Liver (tissue), 10 donors: ENCODE measurements at places on chromosomes 11 and 22. TPM values are rescaled to one million over a fixed set of nuclear protein-coding genes. Genes with fewer than 3 reads are reported as not detected.
A peak's percentile ranks its signal among the peaks of the same experiment; 100 is the strongest.

DNA sequence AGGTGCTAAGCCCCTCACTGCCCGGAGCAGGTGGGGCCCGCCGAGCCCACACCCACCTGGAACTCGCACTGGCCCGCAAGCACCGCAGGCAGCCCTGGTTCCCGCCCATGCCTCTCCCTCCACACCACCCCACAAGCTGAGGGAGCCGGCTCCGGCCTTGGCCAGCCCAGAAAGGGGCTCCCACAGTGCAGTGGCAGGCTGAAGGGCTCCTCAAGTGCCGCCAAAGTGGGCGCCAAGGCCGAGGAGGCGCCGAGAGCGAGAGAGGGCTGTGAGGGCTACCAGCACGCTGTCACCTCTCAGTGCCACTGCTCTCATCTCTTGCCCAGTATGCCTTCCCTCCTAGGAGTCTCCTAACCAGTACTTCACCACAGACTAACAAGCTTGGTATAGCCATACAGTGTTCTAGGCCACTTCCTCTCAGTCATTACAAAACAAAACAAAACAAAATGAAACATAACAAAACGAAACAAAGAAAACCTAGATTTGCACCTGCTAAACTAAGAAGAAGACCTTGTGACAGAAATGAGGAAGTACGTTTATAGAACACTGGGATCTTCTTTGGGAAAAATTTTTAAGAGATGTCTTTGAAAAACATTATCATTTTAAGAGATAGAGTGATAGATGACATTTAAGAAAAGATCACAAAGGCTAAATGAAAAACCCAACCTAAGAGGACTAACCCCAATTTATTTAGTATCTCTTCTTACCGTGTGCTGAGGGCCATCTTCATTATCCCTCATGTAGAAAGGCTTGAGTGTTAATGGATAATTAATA is 47.7 kb upstream of the GAB2 start:
- DNase-seq, result no peak

DNA sequence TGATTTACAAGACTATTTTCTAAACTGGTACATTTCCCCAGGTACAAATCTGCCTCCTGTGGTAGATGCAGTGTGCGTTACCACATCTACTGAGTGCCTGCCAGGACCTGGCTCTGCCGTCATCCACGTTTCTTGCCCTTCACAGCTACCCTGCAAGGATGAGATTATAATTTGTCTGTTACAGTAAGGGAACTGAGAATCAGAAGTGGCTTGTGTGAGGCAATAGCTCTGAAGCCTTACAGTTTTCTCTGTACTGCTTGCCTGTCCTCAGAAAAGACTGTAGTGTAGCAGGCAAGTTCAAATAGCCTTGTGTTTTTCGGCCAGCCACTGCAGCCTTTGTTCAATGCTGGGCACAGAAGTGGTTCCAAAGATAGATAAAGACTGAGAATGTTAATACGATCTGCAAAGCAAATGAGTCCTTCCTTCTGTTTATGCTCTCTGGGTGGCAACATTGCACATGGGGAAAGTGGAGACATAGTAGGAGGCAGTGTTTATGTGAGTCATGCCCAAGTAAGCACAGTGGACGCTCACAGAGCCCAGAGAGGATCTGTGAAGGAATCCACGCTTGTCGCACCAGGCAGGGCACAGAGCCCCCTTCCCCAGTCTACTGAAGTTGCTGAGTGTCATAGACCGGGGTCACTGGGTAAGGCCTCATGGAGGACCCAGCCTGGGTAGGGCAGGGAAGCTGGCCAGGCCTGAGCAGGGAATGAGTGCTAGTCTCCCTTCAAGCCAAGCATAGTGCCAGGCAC is 49.1 kb downstream of the MICAL2 start:
- DNase-seq, result no peak

DNA sequence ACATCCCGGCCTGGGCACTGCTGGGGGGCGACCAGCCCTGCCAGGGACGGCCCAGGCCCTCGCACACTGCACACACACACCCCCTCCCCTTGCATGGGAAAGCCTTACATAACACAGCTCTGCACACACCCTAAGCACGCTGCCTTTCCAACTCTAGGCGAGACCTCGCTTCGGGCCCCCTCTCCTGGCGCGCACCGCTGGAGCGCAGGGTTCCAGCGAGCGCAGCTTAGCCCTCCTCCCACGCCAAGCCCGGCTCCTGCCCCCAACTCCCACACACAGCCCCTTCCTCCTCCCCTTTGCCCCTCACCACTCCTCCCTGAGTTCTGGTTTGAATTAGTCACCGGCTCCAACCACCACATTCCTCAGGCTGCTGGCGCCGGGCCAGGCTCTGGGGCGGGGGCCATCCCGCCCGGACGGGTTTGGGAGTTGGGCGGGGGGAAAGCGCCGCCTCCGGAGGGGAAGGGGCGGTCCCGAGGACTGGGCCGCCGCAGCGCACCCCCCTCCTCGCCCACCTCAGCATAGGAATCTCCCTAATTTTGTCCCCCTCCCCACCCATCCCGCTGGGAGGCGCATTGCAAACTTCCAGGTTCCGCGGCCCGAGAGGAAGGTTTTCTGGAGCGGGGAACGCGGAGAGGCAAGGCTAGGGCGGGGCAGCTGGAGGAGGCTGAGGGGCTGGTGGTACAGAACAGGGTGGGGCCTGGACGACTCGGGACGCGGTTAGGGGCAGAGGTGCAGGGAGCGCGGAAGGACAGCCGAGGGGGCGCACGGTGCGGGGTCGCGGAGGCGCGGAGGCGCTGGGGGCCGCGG is 966 bp downstream of the AHNAK start:
- peak; percentile 67 for DNase-seq

GRCh38 chr22:43867839-43868635 is 5.7 kb upstream of the SULT4A1 start:
- peak; percentile 62 for DNase-seq

DNA sequence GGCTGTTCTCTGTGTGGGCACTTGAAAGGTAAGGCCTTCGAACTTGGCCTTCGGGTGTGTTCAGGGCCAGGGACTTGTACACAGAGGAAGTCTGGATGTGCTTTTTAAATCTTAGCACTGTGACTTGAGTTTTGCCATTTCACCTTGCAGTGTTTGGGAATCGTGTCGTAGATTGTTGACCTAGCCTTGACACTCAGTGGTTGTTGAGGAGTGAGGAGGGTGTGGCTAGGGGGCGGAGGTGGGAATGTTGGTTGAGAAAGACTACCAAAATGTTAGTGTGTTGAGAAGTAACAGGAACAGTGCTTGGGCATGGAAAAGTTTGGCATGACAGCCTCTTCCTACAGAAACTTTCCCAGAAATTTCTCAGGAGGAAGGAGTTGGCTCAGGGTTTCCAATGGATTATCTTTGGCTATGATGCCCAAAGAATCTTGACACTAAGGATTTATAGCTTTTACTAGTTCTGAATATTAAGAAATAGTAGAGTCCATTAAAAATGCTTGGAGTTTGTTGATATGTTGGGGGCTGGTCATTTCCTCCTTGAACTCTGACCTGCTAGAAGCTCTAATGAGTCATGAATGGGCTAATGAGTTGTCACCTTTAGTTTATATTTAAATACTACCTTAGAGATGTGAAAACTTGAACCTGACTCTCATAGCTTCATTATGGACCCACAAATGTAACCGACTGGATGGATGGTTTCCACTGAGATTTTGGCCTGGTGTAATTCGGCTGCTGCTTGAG is 40.6 kb downstream of the BARX2 start:
- DNase-seq, result no peak

DNA sequence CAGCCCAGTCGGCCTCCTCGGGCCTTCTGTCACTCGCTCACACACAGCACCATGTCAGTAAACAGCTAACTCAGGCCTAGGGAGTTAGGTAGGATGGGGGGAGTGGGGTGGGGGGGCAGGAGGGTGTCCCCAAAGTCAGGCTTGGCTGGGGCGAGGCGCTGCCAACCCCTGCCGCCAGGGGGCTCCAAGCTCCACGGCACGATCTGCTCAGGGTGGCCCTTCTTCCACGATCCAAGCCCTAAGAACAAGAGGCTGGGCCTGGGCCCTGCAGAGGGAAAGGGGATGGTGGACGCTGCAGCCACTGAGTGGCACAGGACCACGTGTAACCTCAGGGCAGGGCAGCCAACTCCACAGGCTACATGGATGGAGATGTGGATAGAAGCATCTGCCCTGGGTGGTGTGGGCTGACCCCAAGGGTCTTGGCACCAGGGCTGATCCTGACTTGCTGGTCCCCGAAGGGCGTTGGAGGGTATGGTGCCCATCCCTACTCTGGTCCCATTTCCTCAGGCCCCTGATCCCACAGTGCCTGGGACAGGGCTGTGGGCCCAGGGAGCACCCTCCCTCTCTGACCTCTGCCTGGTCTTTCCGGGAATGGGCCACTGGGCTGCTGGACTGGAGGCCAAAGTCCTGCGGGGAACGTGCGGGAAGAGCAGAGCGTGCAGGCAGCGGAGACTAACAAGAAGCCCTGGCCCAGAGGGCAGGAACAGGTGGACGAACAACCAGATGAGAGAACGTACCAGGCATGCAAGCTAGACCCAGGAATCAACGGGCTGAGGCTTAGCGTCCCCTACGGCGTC is 29.1 kb upstream of the TXNRD2 start:
- DNase-seq, result peak; percentile 87

DNA sequence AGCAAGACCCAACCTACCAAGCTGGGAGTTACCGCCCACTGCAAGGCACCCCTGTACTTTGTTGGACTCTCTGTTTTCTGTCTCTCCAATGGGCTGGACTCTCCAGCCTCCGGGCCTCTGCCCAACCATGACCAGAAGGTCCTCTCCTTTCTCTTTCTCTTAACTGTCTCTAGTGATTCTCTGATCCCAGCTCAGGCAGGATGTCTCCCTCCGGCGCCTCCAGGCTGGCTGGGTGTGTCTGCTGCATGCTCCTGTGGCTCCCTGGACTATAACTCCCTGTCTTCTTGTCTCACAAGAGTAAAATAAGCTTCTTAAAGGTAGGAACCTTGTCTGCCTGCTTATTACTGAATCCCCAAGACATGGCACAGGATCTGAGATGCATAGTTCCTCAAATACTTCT is 36.3 kb downstream of the TIMP3 start:
- DNase-seq, result no peak

DNA sequence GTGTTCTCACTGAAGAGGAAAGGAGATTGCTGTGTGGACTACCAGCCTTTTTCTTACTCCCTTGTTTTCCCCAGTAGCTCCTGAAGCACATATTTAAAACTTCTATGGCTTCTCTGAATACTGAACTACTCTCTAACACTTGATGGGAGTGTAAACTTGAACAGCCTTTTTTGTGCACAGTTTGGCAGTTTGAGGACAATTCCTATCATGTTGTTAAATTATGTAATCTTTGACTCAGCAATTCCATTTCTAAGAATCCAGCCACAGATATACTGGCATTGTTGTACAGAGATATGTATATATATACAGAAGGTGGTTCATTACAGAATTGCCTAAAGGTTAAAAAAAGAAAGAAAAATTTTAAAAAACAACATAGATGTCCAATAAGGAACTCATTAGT is 47.1 kb upstream of the EED start:
- DNase-seq, result no peak

- DNase-seq, result no peak
Observed at GRCh38 chr11:19536131-19536530, 176.5 kb upstream of the NAV2 start.

DNA sequence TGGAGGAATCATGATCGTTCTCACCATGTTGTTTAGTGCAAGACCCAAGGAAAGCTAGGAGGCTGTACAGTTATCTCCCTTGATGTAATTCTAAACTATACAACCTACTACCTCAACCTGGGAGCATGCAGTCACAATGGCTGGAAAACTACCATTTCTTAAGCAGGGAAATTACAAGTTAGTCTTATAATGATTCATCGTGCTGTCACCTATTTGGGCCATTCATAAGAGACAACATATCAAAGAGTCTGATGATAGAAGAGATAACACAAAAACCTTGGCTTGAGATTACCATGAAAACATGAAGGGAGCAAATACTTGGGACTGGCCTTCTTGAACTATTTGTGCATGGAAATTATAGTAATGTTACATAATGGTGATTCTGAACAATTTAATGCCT is 30.5 kb upstream of the BLID start:
- DNase-seq, result no peak

DNA sequence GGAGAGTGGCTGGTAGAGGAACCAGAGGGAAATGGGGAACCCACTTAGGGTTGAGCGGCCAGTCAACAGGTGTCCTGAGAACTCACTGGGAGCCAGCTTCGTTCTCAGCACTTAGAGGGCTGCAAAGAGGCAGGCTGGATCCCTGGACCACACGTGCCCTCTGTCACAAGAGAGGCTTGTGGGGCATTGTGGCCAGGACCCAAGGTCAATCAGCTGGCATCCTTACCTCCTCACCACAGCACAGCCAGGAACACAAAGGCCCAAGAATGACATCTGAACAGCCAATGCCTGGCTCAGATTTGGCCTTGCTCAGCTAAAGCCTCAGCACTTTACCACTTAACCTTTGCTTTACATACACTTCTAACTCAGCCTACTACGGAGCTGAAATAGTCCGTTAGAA is 7.4 kb downstream of the MAPK8IP1 start:
- DNase-seq, result no peak

DNA sequence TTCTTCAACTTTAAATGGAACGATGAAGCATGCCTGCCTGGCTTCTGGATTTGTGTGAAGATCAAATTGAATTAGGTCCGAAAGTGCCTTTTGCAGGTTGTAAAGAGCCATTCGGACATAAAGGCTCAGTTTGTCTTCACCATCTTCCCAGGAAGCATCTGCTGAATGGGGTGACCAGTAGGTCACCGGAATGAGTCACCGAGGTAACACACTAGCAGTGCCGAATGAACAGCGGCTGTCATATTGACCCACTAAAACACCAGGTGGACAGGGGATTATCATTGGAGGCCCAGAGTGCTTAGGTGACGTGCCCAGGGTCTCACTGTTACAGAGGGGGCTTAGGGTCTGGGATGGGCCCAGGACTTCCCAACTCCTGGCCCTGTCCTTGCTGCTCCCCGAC is 43.1 kb upstream of the MYH9 start:
- DNase-seq, result no peak

DNA sequence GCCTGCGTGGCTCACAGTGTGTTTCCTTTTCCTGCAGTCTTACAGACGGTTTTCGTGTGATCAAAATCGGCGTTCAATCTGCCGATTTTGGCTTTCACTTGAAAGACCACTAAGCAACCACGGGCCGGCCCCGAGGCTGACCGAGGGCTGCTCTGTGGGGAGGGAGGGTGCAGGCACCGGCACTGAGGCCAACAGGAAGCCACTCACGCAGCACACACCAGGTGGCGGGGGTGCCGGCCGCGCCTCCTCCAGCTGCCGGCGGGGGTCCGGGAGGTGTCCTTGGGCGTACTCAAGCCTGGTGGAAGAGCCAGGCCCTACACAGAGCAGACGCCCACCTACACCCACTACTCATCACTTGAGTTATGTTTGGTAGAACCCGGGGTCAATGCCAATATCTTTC is 14.3 kb downstream of the TOLLIP start:
- DNase-seq, result no peak

Gene EED
- 6.3 TPM for polyA plus RNA-seq

Gene RFPL3
- polyA plus RNA-seq, result not detected

Gene MFNG
- polyA plus RNA-seq, result 10.7 TPM

Gene OR52H1
- not detected for polyA plus RNA-seq

Gene GRIA4
- not detected for polyA plus RNA-seq

Gene DGCR2
- polyA plus RNA-seq, result 20.9 TPM

Gene TST
- 373 TPM for polyA plus RNA-seq

Gene IGSF22
- 0.12 TPM for polyA plus RNA-seq
